ENCODE measurements at places on chromosomes 1 and 21.

DNA sequence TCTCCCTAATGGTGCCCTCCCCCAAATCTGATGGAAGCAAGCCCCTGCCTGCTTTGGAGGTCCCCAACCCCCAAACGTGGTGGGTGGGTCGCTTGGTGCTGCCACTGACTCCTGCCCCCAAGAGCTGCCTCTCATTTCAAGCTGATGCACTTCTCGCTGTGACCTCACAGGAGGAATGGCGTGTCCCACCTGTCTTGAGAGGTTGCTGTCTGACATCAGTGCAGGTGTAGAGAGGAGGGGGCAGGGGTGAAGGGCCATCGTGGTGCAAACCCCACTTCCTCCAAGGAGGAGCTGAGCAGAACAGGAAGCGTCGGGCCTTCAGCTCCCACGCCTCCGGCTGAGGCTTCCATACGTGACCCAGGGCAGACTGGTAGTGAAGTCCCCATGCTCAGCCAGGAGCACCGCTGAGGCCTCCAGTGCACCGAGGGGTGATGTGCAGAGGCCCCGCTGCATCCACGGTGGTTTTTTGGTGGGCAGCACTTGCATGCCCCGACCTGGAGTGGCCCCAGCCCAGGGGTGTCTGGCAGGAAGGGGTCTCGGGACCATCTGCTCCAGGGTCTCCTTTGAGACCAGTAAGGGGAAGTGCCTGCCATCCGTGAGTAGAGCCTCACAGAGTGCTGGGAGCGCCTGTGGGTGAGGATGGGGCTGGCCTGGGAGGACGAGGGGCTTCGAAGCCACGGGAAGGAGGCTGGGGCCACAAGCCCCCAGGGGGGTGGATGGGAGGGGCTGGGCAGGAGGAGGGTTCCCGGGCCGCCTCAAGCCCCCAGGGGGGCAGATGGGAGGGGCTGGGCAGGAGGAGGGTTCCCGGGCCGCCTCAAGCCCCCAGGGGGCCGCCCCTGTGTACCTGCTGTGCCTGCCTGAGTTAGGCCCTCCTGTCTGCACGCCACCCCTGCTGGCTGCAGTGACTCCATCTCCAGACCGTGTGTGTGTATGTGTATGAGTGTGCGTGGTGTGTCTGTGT lies 39.8 kb downstream of the WDR4 start:
- DNase-seq = no peak

DNA sequence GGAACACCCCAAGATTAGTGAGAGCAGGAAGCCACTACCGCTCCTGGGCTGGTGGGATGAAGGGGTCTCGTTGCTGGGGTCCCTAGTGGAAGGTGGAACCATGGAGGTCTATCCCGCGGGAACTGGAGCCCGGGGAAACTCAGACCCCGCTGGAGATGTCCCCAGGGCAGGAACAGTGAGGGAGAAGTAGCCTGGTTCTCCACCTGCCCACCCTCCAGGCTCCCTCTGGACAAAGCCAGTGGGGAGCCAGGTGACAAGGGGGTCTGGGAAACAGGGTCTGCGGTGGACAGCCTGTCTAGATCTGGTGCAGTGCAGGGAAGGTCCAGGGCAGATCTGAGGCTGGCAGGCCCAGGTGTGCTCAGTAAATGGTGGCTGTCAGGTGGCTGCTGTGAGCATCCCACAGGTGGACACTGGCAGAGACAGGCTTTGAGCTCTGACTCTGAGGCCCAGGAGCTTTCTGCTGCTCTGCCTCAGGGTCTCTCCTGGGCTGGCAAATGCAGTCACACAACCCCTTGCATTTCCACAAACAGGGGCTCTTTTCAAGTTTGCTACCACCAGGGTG lies 88.0 kb upstream of the TLR5 start:
- DNase-seq = no peak

DNA sequence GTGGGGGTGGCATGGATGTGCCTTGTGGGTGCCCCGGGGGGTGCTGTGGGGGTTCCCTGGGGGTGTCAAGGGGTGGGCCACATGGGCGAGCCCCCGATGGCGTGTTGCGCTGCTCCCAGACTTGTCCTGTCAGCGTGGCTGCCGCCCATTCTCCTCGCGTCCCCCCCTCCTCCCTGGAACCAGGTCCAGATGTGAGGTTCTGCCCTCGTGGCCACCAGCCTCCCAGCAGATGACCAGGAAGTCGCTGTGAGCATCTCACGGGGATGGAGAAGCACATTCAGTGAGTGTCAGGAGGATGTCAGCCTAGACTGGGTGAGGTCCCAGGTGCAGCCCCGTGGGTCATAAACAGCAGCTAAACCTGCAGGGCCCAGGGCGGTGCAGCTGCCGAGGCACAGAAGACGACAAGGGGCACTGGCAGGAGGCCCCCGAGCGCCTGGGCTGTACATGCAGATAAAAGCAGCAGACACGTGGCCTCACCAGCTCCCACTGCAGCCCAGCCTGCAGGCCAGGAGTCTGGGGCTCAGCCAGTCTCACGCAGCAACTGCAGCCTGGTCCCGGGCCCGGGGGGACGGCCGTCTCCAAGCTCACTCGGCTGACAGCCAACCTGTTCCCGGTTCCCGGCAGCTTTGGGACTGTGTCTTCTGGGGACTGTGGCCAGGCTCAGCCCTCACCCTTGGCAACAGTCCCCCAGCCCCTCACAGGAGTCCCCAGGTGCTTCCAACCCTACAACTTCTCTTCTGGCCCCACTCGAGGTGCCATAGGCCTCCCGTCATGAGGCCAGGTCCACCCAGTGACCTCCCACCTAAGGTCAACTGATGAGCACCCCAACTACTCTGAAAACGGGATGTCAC lies 17.5 kb upstream of the COL6A2 start:
- no peak for DNase-seq

DNA sequence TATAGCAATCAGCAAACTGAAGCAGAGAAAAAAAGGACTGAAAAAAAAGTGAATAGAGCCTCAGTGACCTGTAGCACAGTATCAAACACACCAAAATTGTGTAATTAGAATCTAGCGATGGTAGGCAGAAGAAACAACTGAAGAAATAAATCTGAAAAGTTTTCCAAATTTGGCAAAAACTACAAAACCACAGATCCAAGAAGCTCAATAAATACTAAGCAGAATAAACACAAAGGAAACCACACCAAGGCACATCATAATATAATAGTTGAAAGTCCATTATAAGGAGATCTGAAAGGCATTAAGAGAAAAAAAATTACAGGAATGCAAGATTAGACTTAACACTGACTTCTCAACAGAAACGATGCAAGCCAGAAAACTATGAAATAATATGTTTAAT lies 7.1 kb upstream of the IL12RB2 start:
- no peak for DNase-seq

DNA sequence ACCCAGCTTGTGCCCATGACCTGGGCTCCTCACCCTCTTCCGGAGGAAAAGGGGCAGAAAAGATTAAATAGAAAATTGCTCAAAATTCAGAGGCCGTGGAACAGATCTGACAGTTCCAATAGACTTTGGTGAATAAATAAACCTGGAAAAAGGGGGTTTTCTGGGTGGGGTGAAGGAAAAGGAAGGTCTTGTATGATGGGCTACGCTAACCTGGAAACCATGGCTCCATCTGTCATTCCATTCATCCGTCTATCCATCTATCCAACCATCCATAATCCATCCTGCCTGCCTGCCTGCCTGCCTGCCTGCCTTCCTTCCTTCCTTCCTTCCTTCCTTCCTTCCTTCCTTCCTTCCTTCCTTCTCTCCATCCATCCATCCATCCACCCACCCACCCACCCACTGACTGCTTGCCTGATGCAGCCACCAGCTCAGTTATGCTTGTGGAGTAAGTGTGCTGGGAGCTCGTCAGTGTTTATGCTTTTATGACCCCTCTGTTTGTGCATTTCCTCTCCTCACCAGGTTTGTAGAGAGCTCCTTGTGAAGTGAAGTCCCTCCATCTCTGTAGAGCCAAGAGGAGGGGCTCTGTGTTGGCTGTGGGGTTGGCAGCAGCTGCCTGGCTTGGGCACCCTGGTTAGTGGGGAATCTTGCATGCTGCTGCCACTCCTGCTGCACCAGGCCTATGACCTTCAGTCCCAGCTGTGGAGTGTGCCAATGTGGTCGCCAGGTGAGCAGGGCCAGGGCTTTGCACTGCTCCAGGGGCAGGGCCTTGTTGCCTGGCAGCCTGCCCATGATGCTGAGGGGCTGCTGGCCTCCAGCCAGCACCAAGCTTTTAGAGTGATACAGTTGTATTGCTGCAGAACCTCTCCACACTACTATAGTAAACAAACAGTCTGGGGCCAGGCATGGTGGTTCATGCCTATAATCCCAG lies 16.0 kb upstream of the POU3F1 start:
- no peak for DNase-seq

DNA sequence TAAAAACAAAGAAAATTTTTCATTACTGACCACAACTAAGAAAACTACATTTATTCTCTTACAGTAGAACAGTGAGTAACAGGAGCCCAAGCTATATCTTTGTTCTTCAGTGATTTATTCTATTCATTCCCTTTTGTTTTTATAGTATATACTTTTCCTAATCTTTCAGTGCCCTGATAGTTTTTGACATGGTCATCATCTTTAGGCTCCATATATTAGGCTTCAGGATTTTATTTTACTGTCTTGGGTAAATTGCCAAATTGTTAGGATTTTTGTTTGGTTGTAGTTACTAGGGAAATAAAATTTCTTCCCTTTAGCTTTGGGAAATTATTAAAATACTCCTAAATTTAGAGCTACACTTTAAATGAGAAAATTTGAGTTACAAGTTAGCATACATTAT lies 10.3 kb downstream of the FBXO28 start:
- no peak for DNase-seq

DNA sequence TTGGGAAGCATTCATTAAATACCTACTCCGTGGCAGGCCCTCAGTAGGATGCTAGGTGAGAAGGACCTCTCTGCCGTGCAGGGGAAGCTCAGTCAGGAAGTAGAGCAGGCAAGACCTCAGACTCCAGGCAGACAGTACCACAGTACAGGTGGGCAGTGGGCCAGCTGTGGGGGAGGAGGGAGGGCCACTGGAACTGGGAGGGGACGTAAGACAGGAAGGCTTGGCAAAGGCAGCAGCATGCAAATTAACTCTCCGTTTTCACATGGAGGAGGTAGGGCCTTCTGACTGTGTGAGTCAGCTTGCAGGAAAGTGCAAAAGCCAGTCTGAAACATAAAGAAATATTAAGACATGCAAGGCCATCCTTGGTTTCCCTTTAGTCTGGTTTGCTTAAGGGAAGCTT lies 157.7 kb downstream of the TRIM33 start:
- DNase-seq = peak; percentile 90

Data from astrocyte (in vitro differentiated cells and primary cell).